ENCODE measurements at places on chromosomes 5 and 9.

DNA sequence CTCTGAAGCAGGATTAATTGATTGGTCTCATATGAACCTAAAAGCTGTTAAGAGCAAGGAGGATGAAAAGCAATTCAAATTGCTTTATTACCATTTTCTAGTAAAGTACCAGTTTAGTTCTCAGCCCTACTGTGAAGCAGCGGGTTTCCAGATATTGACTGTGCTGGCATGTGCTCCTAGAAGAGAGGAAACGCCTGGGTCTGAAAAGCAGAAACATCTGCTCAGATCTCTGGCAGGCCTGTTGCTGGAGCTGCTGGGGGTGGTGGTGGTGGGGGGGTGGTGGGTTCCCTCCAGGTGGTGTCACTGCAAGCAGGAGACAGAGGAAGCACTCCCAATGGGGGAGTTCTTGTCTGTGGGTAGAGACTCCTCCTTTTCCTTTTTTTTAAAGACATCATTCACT, 105.5 kb upstream of the ZNF462 start:
- DNase-seq = no peak

DNA sequence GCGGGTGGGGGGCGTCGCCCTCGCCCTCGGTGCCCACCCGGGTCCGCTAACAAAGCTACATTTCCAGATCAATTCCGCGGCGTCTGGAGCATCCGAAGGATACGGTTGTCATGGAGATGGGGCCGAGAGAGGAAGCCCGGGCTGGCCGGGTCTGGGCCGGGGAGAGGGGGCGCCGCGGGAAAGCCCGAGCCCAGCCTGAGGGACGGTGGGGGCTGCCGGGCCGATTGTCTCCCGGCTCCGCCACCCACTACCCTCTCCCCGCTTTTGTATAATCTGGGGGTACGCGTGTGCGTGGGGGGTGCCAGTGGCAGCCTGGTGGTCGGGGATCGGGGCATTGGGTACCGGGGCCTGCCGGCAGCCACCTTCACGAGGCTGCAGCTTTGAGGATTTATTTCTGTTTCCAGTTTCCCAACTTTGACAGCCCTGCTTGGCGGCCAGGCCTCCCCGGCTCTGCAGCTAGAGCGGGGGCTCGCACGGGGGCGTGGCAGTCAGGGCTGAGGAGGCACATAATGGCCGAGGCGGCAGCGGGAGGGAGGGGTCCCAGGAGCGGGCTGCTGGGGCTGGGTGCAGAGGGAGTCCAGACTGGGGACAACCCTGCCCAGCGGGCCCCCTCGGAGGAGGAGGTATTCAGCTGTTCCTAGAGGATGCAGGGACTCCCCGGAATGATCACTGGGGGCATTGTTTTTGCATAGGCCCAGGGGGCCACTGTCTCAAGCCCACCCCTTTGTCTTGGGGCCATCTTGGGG, 626 bp downstream of the PSD2 start:
- no peak for DNase-seq

DNA sequence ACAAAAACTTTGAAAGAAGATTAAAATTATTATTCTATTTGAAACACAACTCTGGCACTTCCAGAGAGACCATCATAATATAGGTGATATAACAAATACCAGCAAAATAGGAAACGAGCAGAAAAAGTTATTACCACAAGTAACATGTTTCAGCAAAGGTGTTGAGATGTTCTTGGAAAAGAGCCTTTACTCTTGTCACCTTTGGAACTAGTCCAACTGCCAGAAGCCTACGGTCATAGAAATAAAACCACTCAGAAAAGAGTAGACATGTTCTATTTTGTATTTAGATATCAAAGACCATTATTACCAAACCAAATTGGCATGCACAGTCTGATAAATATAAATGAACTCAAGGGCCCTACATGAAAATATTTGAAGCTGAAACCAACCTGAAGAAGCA, 145.0 kb upstream of the DMAC1 start:
- DNase-seq = no peak

DNA sequence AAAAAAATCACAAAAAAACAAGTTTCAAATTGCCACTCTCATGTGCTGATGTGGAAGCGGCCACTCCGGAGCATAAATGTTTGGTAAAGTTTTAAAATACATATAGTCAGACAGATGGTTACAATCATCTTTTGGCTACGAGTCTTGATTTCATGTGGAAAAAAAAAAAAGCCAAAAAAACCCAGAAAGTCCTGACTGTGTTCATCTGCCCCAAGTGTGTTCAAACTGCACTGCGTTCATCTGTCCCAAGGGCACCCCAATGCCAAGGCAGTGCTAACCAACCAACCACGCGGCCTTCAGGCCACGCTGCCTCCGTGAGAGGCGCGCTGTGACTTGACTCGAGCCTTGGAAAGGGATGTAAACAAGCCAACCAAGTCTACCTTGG, 127.1 kb downstream of the MYO10 start:
- DNase-seq = no peak

DNA sequence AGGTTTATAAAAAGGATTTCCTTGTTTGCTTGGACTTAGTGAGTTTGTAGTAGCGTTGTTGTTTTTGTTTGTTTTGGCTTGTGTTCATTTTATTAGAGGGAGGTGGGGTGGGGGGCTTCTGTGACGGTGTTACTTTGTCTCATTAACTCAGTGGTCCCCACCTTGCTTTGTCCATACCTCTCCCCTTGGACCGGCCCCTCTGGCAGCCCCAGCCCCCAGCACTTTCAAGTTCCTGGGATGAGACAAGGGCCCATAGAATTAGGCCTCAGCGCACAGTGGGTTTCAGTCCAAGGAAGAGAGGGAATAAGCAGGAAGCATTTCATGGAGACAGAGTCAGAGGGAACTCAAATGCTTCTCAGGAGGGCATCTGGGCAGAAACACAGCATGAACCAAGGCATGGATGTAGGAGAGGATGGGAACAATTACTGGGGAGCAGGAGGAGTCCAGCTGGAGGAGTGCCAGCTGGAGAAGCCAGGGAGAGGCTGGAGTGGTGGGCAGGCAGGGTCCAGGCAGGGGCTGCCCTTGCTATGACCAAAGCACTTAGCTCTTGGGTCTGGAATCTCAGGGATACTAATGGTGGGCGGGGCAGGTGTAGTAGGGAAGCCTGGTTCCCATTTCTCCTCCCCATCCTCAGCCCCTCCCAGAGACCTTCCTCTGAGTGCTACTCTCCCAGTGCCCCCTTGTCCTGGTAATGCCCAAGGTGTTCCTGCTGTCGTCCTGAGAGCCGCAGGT, 23.5 kb upstream of the ENHO start:
- DNase-seq = no peak

DNA sequence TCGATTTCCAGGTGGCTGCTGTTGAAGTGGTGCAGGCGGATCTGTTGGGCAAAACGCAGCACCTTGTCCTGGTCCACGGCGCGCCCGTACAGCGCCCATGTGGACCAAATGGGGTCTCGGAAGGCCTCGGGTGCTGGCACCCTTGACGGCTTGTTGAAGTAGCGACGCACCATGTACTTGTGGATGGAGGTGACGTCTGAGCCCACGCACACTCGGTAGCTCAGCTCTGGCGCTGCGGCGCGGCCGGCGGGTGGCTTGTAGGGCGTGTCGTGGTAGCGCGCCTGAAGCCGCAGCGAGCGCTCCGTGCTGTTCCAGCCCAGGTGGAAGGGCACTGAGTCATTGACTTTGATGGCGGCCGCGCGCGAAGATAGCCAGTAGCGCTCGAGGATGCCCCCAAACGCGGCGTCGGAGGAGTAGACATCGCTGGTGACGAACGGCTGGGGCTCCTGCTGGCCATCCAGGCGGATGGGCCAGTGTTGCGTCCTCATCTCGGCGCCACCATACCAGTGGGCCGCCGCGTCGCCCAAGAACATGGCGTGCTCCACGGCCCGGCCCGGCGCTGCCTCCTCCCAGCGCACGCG, 4.7 kb downstream of the MYORG start:
- DNase-seq = no peak

- DNase-seq = no peak
Measured at GRCh38 chr9:19156805-19157204, 29.5 kb upstream of the PLIN2 start.

DNA sequence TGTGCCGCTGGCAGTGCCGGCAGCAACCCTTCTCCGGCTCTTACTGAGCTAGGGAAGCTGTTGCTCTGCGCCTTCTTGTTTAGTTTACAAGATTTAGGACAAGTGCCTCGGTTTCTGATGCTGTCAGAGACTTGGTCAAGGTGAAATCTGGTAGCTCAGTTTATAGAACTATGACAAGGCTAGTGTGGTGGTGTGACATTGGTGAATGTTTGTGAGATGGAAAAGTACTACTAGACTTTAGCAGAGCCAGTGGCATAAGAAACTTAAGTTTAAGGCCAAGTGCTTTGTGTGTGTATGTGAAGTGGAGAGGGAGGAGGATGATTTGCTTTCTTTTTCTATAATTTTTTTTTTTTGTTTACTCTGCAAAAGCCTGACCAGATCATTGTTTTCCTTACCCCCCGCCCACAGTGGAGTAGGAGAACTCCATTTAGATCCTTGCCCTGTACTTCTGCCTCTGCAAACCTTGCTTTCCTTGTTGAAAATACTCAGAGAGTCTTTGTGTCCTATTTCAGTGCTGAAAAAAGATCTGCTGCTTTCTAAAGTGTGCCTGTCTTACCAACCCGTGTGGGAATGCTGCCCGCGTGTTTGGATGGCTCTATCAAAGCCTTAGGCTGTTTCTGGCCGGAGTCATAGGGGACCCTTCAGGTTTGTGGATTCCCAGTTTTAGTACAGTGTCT, 75.9 kb downstream of the TRIO start:
- no peak for DNase-seq

DNA sequence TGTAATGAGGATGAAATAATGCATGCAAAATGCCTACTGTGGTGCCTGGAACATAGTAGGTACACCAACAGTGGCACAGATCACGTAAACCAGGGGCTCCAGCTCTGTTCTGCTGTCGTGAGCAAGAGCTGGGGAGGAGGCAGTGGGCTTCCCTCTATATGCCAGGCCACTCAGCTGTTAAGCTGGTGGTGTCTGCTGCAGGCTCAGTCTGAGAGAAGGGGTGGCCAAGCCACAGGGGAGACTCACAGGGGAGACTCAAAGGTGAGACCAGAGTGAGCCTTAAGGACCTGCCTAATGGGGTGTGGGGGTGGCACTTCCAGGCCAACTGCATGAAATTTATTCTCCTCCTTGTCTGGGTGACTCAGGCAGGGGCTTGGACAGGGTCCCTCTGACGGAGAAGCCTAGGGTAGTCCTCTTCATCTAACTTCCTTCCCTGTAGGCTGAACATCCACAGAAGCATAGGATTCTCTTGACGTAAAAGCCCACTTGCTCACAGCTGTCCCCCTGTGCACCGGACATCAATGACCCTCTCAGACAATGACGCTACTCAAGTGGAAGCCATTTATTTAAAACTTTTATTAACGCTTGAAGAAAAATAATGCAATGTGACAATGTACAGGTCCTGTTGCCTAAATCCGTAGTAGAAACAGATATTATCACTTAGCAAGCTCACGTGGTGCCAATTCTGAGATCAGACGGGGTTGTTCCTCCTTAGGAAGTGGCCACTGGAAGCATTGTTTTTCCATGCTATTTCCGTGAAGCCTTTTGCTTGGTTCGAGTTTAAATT, 13.9 kb downstream of the STC2 start:
- no peak for DNase-seq

Measured in activated CD4-positive, CD25-positive, alpha-beta regulatory T cell (primary cell).